Caco-2 (cell line): ENCODE measurements at places on chromosomes 16 and 17.

DNA sequence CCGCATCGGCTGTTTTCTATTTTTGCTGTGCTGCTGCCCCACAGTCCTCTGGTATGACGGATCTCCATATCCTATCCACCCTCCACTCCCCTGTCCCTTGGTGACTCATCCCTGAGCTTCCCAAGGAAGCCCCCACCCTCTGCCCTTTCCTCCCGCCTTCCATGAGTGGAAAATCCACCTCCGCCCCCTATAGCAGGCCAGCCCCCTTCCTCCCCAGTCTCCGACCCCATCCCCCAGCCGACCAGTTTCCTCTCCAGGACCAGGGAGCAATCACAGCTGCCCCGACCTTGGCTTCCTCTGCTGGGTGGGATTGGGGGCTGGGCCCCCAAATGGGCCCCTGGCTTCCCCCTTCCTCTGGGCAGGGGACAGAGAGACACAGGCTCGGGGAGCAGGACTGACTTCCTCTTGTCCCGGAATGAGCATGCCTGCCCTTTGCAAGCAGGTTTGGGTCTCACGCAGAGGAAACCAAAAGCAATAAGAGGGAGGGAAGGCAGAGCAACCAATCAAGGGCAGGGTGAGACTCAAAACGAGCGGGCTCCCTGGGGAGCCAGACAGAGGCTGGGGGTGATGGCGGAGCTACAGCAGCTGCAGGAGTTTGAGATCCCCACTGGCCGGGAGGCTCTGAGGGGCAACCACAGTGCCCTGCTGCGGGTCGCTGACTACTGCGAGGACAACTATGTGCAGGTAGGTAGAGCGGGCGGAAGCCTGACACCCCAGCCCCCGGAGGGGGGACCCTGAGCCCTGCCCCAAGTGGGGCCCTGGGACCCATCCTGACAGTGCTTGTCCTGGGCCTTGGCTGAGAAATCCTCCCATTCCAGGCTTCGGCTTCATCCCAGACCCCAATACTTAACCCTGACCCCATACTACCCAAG lies at the start of the genes ABI3 and GNGT2:
TSS of gene ABI3 (plus strand) at position 550 of the 872 bp plus-strand sequence. CDS start at position 568, 18 bp downstream.
TSS of gene GNGT2 (minus strand) at position 417 of the 872 bp plus-strand sequence. CDS start 3,152 bp downstream, outside the sequence.
- no peak for DNase-seq

DNA sequence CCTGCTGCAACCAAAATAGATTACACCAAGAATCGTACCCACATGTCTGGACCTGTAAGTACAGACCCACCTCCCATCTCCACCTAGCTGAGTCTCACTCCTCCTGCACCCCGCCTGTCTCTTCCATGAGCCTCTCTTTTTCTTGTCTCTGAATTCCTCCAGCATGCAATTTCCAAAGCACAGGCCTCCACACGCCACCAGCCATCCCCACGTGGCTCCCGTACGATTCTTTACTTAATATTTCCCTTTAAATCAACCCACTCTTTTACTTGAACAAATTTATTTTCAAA lies 1.2 kb downstream of the RPH3AL start:
- DNase-seq, result no peak

DNA sequence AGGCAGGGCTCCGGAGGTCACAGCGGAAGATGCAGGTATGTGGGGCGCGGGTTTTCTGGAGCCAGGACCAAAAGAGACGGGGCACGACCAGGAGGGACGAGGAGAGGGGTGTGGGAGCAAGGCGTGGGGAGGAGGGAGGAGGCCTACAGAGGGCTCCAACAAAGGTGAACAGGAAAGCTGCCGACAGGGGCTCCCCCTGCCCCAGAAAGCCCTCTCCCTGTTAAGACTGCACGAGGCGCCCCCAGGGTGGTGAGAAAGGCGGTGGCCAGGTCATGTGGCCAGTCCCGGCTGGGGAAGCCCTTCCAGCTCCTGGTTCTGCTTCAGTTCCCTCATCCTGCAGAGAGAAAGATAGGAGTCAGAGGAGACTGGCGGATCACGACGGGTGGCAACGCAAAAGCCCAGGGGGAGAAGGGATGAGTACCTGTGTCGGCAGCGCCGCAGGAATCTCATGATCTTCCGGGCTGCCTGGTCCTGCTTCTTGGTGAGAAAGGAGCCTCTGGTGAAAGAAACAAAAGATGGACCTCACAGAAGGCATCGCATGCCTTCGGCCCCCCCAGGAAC lies 949 bp upstream of the SPAG7 start:
- DNase-seq, result peak; percentile 22

DNA sequence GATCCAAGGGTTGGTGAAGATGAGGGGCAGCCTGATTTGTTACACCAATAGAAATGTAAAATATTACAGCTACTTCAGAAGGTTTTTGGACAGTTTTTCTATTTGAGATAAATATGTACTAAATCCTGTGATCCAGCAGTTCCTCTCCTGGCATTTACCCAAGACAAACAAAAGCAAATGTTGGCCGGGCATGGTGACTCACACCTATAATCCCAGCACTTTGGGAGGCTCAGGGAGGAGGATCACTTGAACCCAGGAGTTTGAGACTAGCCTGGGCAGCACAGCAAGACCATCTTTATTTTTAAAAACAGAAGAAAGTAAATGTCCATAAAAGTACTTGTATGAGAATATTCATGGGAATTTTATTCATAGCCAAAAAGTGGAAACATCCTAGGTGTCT lies 64.8 kb upstream of the MRC2 start:
- no peak for DNase-seq

DNA sequence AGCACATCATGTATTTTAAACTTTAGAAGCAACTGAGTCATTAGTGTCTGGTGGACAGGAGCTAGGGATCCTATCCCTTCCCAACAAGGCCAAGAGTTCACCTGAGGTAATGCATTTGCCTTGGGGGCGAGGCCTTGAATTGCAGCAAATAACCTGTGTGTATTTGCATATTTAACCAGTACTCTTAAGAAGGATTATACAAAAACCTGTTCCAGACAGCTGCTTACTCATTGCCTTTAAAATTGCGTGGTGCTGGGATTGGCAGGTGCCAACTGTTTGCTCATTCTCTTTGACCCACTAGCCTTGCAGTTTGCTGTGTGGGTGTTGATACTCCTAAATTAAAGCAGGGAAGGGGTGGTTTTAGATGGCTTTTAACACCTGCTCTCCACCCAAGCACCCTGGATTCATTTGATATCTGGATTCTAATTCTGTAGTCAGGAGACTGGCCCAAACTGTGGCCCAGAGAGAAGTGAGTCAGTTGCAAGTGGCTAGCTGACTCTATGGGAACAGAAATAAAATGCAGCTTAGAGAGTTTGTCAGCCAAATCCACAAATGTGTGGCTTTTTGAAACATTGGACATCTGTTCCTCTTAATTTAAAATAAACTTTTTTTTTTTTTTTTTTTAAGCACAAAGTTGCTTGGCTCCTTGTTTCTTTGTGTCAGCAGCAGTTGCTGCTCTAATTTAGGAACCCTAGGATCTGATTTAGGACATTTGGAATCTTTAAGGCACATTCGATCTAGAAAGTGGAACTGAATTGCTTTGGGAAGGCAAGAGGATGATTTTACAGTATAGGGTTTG lies 46.9 kb downstream of the TUBD1 start:
- DNase-seq, result peak; percentile 91

- DNase-seq, result no peak
Observed at GRCh38 chr16:53123747-53124146, 69.0 kb downstream of the CHD9 start.

GRCh38 chr17:82574041-82574440 lies 54.5 kb downstream of the FOXK2 start:
- no peak for DNase-seq

- no peak for DNase-seq
Observed at GRCh38 chr17:48818361-48818841, 1.4 kb upstream of the TTLL6 start.
